CD4-positive, alpha-beta T cell treated with Interleukin-15 for 4 hours (primary cell): ENCODE measurements at places on chromosomes 3 and 15.

GRCh38 chr15:42584031-42584765 is 8.8 kb downstream of the STARD9 start:
- no peak for DNase-seq

- DNase-seq, result no peak
Measured at GRCh38 chr15:60889006-60889405, 340.1 kb downstream of the RORA start.

GRCh38 chr15:69979262-69979661 is 118.5 kb downstream of the TLE3 start:
- no peak for DNase-seq

GRCh38 chr15:51889486-51889885 is 60.0 kb downstream of the TMOD3 start:
- no peak for DNase-seq

GRCh38 chr3:45125550-45126026 is 20.6 kb downstream of the CDCP1 start:
- no peak for DNase-seq

- DNase-seq, result no peak
Measured at GRCh38 chr3:143123353-143123984, 3.9 kb downstream of the CHST2 start.

- no peak for DNase-seq
Measured at GRCh38 chr15:97224191-97224641, 736.3 kb upstream of the ARRDC4 start.

- no peak for DNase-seq
Measured at GRCh38 chr3:146953511-146953981, 348.4 kb upstream of the PLSCR5 start.
